Heart left ventricle (tissue), 16 donors: ENCODE measurements at places on chromosomes 5 and 9. TPM values are rescaled to one million over a fixed set of nuclear protein-coding genes. Genes with fewer than 3 reads are reported as not detected.

DNA sequence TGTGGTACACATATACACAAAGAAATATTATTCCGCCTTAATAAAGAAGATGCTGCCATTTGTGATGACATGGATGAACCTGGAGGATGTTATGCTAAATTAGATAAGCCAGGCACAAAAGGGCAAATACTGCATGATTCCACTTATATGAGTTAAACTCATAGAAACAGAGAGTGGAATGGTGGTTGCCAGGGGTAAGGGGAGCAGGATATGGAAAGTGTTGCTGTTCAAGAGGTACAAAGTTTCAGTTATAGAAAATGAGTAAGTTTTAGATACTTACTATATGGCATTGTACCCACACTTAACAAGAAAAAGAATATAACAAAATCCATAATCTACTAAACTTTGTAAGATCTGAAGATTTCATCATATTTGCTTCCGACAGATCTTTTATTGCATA lies 252.2 kb downstream of the SYK start:
- H3K36me3 ChIP-seq: no peaks in the 10 kb centered on the region
- H3K27me3 ChIP-seq: no peaks in the 10 kb centered on the region
- H3K4me3 ChIP-seq: no peak overlapping the region
- DNase-seq: no peak
- no peak overlapping the region for H3K27ac ChIP-seq

- no peaks in the 10 kb centered on the region for H3K36me3 ChIP-seq
- H3K4me3 ChIP-seq: no peak overlapping the region
- no peak overlapping the region for H3K27ac ChIP-seq
These were observed 4.1 kb downstream of the CDK7 start for GRCh38 chr5:69238760-69239251.

- H3K4me1 ChIP-seq: no peaks in the 10 kb centered on the region
- H3K4me3 ChIP-seq: no peak overlapping the region
- H3K36me3 ChIP-seq: no peaks in the 10 kb centered on the region
- no peak overlapping the region for H3K27ac ChIP-seq
- no peak for DNase-seq
These were observed 759.7 kb upstream of the ZNF608 start for GRCh38 chr5:125506124-125506523.

DNA sequence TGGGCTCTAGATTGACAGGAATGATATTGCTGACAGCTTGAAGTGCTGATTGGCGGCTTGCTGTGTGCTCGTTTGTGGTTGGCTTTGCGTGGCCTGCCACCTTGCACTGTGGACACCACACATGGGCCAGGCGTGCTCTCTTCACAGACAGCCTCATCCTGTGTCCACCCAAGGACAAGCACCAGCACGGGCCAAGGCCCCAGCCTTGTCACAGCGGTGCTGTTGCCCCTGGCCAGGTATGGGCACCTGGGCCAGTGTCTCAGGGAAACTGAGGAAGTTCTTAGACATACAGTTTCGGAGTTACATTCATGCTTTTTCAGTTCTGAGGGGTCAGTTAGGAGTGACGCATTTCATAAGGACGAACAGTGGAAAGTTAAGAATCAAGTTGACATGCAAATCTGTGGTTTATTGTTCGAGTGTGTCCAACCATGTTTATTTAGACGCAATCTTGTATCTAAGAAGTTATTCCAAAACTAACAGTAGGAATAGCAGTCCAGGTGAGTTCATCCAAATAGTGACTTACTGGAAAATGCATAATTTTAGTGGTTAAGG lies 125.9 kb downstream of the EHMT1 start:
- no peak overlapping the region for H3K4me3 ChIP-seq
- H3K4me1 ChIP-seq: no peaks in the 10 kb centered on the region
- DNase-seq: no peak
- H3K27me3 ChIP-seq: no peaks in the 10 kb centered on the region

GRCh38 chr9:130013326-130013725 lies 29.7 kb downstream of the FNBP1 start:
- no peak overlapping the region for H3K27ac ChIP-seq
- no peaks in the 10 kb centered on the region for H3K4me1 ChIP-seq
- H3K36me3 ChIP-seq: no peaks in the 10 kb centered on the region
- H3K27me3 ChIP-seq: no peaks in the 10 kb centered on the region
- H3K4me3 ChIP-seq: no peak overlapping the region
- no peak for DNase-seq

GRCh38 chr9:88786291-88787079 lies 204.8 kb upstream of the S1PR3 start:
- H3K27me3 ChIP-seq: no peaks in the 10 kb centered on the region
- H3K4me3 ChIP-seq: no peak overlapping the region
- H3K4me1 ChIP-seq: peaks cover 18% of the 10 kb centered on the region
- DNase-seq: no peak
- no peaks in the 10 kb centered on the region for H3K36me3 ChIP-seq

DNA sequence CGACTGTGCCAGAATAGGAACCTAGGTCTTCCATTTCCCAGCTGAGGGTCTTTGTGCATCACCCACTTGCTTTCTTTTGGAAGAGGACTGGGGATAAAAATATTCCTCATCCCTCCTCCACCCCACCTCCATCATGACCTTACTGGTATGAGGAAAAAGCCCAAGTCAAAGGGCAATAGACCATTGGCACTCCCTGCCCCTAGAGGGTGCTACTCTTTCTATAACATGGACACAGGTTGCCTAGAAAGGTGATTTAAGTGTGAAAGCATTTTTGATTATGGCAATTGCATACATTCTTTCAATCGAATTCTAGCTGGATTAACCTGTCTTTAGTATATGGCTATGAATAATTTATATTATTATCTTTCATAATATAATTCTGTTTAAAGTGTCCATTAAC lies 22.8 kb upstream of the ZNF618 start:
- DNase-seq: no peak
- no peak overlapping the region for H3K27ac ChIP-seq
- no peaks in the 10 kb centered on the region for H3K4me1 ChIP-seq

GRCh38 chr5:11044581-11044980 lies 283.5 kb upstream of the DAP start:
- no peaks in the 10 kb centered on the region for H3K4me1 ChIP-seq
- DNase-seq: no peak
- H3K4me3 ChIP-seq: no peak overlapping the region
- no peaks in the 10 kb centered on the region for H3K36me3 ChIP-seq
- H3K27ac ChIP-seq: no peak overlapping the region

DNA sequence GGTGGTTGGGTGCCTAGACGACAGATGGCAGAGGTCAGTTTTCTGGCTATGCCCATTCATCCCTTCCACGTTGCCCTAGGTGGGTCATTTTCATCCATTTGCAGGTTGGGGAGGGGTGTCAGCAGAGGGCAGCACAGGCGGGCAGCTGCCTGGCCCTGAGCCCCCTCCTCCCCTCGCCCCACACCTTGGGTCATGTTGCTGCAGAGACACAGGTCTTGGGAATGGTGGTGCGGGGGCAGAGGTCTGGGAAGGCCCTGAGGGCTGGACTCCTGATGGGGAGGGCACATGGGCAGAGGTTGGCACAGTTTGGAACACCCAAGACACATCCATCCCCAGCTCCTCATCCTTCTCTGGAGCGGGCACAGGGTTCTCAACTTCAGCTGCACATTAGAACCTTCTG lies 103.2 kb upstream of the LMX1B start:
- H3K4me1 ChIP-seq: no peaks in the 10 kb centered on the region
- no peaks in the 10 kb centered on the region for H3K36me3 ChIP-seq
- H3K4me3 ChIP-seq: no peak overlapping the region
- H3K27me3 ChIP-seq: peaks cover 43% of the 10 kb centered on the region

- H3K27me3 ChIP-seq: no peaks in the 10 kb centered on the region
- H3K36me3 ChIP-seq: no peaks in the 10 kb centered on the region
- no peak for DNase-seq
- H3K4me1 ChIP-seq: no peaks in the 10 kb centered on the region
- H3K4me3 ChIP-seq: no peak overlapping the region
- H3K27ac ChIP-seq: no peak overlapping the region
These were observed 68.9 kb upstream of the EFNA5 start for GRCh38 chr5:107739661-107740060.

- no peaks in the 10 kb centered on the region for H3K36me3 ChIP-seq
- H3K27me3 ChIP-seq: no peaks in the 10 kb centered on the region
- no peaks in the 10 kb centered on the region for H3K4me1 ChIP-seq
- no peak for DNase-seq
- no peak overlapping the region for H3K27ac ChIP-seq
These were observed 251.7 kb upstream of the ACTBL2 start for GRCh38 chr5:57734296-57734695.

DNA sequence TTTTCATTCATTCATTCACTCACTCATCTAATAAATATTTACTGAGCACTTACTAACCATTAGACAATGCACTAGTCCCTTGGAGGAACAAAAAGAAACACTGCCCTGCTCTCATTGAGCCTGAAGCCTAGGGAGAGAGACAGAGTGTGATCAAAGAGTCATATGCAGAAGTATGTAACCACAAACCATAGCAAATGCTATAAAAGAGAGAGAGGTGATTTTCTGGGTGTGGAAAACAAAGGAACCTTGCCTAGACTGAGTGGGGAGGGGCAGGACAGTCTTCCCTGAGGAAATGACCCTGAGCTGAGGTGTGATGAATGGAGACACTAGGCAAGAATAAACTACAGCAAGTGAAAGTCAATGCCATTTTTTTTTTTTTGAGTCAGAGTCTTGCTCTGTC lies 10.8 kb upstream of the ADRA1B start:
- no peak overlapping the region for H3K27ac ChIP-seq
- H3K27me3 ChIP-seq: no peaks in the 10 kb centered on the region
- no peak overlapping the region for H3K4me3 ChIP-seq
- no peaks in the 10 kb centered on the region for H3K4me1 ChIP-seq
- no peak for DNase-seq
- H3K36me3 ChIP-seq: no peaks in the 10 kb centered on the region

DNA sequence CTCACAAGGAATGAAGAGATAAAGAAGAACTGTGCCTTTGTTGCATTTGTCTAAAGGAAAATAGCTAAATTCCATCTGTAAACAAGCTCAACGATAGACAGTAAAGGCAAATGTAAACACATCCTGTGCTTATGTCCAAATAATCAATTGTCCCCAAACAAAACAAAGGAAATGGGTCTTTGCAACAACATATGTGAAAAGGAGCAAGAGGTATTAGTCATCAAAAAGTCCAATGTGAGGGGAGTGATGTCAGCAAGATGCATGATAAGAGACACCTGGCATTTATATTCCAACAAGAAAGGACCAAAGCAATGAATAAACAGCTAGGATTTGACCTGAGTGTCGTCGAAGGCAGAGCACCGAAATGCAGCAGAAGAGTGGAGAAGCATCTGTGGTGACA lies 209.1 kb downstream of the ASTN2 start:
- H3K36me3 ChIP-seq: no peaks in the 10 kb centered on the region
- no peaks in the 10 kb centered on the region for H3K27me3 ChIP-seq
- no peak for DNase-seq
- H3K27ac ChIP-seq: no peak overlapping the region
- H3K4me3 ChIP-seq: no peak overlapping the region

- H3K27ac ChIP-seq: no peak overlapping the region
- no peak overlapping the region for H3K4me3 ChIP-seq
- no peaks in the 10 kb centered on the region for H3K4me1 ChIP-seq
- no peak for DNase-seq
- H3K36me3 ChIP-seq: no peaks in the 10 kb centered on the region
These were observed 22.3 kb upstream of the ZNF474 start for GRCh38 chr5:122107016-122107415.

DNA sequence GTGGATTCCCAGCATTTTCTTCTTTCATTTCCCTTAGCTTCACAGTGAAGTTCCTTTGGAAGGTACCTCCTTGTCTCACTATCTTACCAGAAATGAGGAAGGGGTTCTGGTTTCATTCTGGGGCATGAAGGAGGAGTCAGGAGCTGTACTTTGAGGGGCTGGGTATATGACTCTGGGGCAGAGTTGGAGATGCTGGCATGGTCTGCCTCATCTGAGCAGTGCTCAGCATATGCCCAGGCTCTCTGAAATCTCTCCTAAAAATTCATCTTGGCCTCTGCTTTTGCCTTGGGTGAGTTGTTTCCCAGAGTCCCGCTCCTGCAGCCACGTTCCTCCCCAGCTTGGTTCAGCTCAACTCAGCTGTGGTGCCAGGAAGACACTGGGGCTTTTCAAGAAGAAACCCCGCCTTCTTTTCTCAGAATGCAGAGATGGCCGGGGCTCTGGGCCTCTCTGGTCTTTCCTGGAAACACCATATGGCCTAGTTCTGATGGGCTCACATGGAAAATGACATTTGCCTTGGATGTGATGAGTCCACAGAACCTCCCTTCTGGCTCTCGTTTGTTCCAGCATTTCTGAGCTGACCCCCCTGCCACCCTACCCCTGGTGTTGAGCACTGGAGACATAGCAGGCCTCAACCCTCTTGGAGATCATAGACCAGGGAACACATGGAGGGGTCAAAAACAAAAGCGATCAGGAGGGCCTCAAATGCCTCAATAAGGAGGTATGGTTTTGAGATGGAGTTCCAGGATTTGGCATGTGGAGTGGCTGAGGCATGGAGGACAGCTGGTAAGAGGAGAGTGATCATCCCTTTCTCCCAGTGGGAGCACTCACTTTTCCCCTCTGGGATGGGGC lies 12.0 kb upstream of the TGFBR1 start:
- no peaks in the 10 kb centered on the region for H3K36me3 ChIP-seq
- H3K4me1 ChIP-seq: no peaks in the 10 kb centered on the region
- no peak overlapping the region for H3K4me3 ChIP-seq
- no peak overlapping the region for H3K27ac ChIP-seq
- no peaks in the 10 kb centered on the region for H3K27me3 ChIP-seq

DNA sequence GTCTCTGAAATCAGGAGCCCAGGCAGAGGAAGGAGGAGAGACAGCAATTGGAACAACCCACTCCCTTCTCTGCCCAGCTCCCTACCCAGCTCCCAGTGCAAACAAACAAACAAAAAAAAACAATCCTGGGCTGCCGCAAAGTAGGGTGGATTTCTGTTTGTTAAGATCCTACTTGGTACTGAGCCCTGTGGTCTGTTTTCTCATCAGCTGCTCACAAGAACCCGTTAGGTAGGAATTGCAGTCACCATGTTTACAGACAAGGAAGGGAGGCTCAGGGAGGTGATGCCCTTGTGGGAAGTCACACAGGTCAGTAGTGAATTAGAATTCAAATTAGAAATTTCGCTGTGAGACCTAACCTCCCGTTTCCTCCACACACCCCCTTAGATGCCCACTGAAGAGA lies 128.8 kb upstream of the RAD23B start:
- no peaks in the 10 kb centered on the region for H3K27me3 ChIP-seq
- H3K4me1 ChIP-seq: no peaks in the 10 kb centered on the region
- no peak for DNase-seq
- H3K36me3 ChIP-seq: no peaks in the 10 kb centered on the region
- no peak overlapping the region for H3K4me3 ChIP-seq

DNA sequence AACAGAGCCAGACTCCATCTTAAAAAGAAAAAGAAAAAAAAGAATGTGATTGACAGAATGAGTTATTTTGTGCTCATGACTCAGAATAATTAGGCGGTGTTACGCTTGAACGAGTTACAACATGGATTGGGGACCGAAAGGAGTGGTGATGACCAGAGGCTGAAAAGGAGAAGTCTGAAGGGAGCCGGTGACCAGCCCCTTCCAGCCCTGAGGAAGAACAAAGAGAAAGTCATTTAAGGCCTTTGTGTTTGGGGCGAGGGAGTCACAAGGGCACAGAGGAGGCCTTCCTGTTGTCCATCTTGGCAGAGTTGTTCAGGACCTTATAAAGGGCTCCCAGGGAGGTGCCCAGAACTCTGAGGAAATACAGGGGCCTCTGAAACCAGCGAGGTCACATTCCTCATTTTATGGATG lies 131.6 kb downstream of the GOLPH3 start:
- H3K36me3 ChIP-seq: no peaks in the 10 kb centered on the region
- H3K27me3 ChIP-seq: no peaks in the 10 kb centered on the region
- H3K4me3 ChIP-seq: no peak overlapping the region
- H3K27ac ChIP-seq: no peak overlapping the region
- DNase-seq: no peak

GRCh38 chr5:91219803-91220371 lies 163.2 kb downstream of the ARRDC3 start:
- H3K4me1 ChIP-seq: no peaks in the 10 kb centered on the region
- no peak overlapping the region for H3K4me3 ChIP-seq
- no peaks in the 10 kb centered on the region for H3K27me3 ChIP-seq
- no peaks in the 10 kb centered on the region for H3K36me3 ChIP-seq

GRIN3A gene
- 0.13 TPM for total RNA-seq

CDKN2A gene
- 0.72 TPM for total RNA-seq

CKMT2 gene
- total RNA-seq: 1,891 TPM

MCC gene
- total RNA-seq: 27.7 TPM
